ENCODE measurements at places on chromosomes 6 and 20. TPM values are rescaled to one million over a fixed set of nuclear protein-coding genes. Genes with fewer than 3 reads are reported as not detected.

ARMH2 gene
- total RNA-seq = not detected

SLC17A9 gene
- 2.5 TPM for total RNA-seq

GATA5 gene
- not detected for total RNA-seq

COL21A1 gene
- total RNA-seq = 62.5 TPM

SLC22A7 gene
- total RNA-seq = not detected

UNC93A gene
- not detected for total RNA-seq

MEI4 gene
- total RNA-seq = not detected

GPR6 gene
- not detected for total RNA-seq

SUMO4 gene
- 3.4 TPM for total RNA-seq

CALHM6 gene
- total RNA-seq = 7.9 TPM

HLA-G gene
- total RNA-seq = not detected

ABHD16B gene
- total RNA-seq = not detected

FNDC1 gene
- 4.3 TPM for total RNA-seq

EMILIN3 gene
- 4.3 TPM for total RNA-seq

GFOD1 gene
- 13.6 TPM for total RNA-seq

GDAP1L1 gene
- 1.3 TPM for total RNA-seq

LPA gene
- total RNA-seq = not detected

FAXC gene
- total RNA-seq = 54.0 TPM

MEP1A gene
- 0.36 TPM for total RNA-seq

KHDC1L gene
- total RNA-seq = not detected

HSPA1L gene
- 2.3 TPM for total RNA-seq

SLPI gene
- total RNA-seq = 16.6 TPM

CD83 gene
- total RNA-seq = 1.1 TPM
